ENCODE measurements at places on chromosomes 3 and 15.

DNA sequence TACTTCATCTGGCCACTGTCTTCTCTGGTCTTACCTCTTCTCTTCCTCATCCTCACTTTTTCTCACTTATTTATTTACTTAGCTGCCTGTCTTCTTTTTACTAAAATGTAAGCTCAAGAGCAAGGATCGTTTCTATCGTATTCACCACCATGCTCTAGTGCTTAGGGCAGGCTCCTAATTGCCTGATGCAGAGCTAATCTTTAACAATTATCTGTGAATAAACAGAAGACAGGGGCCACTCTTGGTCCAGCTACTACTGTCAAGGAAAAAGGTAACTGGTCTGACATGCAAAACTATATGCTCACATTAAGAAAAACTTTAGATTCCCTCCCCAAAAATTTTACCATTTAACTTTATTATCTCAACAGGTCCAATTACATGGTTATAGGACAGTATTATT, 17.5 kb downstream of the PIK3R4 start:
- DNase-seq: no peak

- DNase-seq: no peak
Measured at GRCh38 chr15:28962851-28963710, 77.3 kb downstream of the APBA2 start.

- no peak for DNase-seq
Measured at GRCh38 chr3:53764026-53764775, 82.0 kb downstream of the CHDH start.

DNA sequence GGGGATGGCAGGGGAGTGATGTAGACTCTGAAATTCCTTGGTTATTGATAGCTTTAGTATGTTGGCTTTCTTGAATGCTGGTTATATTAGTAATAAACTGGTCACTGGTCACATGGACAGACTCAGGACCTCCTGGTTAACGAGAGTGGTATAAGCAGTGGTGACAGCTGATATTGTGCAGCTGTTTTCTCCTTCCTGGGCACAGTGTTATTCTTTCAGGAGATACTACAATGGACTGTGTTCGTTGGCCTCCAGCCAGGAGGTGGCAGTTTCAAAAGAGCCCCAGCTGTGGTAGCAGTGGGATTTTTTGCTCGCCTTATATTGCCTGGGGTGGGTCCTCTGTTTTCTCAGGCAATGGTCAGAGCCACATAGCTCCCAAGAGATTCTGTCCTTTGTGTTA, 181.6 kb upstream of the RBMS3 start:
- no peak for DNase-seq

- DNase-seq: no peak
Measured at GRCh38 chr3:41502481-41502880, 303.2 kb downstream of the CTNNB1 start.

- DNase-seq: no peak
Measured at GRCh38 chr15:89149501-89150101, 61.3 kb downstream of the ABHD2 start.

GRCh38 chr3:109363634-109364033, 26.3 kb upstream of the DPPA4 start:
- DNase-seq: no peak

DNA sequence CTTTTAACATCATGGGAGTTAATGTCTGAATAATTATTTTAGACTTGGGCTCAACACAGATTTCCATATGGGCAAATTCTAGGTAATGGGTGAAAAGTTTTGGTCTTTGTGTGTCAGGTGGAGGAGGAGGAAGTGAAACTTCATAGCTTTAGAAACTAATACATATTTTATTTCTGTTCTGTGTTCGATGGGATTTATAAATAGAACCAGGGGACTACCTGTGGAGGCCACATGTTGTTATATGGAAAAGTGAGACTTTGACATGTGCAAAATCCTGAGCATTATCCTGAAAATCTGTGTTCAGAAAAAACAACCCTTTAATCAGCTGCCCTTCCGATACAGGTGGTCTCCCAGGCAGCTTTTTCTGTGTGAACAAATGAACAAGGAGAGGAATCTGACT, 209.5 kb downstream of the SOX2 start:
- no peak for DNase-seq
